ENCODE measurements at places on chromosomes 12 and 14.

DNA sequence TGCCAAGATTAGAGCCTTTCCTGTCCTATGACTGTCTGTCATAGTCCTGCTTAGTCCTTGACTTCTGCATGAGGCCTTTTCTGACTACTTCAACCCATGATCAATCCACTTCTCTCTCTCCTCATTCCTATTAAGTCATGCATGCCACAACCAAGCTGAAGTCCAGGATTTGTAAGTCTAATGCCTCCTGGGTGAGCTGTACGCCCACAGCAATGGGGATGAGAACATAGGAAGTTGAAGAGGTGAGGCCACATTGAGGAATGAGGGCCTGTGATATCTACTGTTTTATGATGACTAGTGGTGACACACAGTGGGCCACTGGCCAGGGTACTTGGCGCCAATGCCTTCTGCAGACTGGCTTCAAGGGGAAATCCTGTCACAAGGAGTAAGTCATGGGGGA is 994.1 kb upstream of the TMEM132C start:
- no peak for DNase-seq

- DNase-seq, result no peak
Observed at GRCh38 chr12:124520265-124520701, 47.1 kb downstream of the NCOR2 start.

DNA sequence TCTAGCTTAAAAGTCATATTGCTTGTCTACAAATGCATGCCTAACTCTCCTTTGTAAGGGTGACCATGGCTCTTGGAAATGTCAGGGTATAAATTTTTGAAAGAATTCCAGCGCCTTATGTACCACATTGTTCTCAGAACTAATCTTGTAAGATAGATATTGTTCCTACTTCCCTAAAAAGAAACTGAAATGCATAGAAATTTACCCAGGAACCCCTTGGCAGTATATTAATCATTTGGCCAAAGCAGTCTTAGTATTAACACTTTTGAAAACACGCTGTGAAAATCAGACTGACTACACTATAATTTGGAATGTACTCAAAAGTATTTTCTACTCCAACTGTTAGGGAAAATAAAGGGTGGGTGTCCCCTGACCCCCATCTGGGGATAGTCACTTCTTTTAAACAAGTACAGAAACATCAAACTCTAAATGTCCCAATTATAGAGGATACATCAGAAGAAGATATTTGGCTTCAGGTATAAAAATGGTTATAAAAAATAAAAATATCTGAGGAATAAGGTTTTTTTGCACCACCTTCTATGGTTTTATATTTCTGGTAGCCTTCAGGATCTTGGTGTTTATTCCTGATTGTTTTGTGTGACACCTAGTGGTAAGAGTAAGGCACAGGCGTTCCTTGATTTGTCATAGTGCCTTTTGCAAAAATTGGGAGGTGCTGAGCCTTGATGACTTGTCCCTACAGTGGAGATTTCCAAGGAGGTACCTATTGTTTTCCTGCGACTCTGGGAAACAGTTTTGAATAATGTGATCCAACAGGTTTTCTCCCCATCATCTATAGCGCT is 2.2 kb upstream of the NFKBIA start:
- DNase-seq, result peak; percentile 38

GRCh38 chr14:56885825-56886224 is 75.5 kb upstream of the OTX2 start:
- DNase-seq, result no peak

GRCh38 chr12:131314524-131315090 is 360.9 kb downstream of the ADGRD1 start:
- DNase-seq, result no peak

DNA sequence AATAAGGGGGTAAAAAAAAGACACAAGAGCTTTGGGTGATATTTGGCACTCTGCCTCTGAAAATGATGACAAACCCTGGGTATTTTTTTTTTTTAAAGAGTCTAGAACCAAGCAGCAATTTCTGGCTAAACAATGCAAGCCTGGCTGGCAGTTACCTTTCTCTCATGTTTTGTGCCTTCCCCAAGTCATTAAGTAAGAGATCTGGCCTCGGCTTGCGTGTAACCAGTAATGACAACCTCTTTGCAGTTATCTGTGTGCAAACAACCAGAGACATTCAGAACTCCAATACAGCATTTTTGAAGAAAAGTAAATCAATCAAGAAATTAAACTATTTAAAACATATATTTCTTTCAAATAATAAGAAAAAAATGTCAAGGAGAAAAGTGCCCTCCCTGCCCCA is 167.5 kb downstream of the KCNC2 start:
- DNase-seq, result no peak

- no peak for DNase-seq
Observed at GRCh38 chr12:92871116-92871515, 58.0 kb downstream of the EEA1 start.

- DNase-seq, result no peak
Observed at GRCh38 chr12:94261786-94262185, 113.4 kb downstream of the PLXNC1 start.
